ENCODE measurements at places on chromosomes 16 and 17.

DNA sequence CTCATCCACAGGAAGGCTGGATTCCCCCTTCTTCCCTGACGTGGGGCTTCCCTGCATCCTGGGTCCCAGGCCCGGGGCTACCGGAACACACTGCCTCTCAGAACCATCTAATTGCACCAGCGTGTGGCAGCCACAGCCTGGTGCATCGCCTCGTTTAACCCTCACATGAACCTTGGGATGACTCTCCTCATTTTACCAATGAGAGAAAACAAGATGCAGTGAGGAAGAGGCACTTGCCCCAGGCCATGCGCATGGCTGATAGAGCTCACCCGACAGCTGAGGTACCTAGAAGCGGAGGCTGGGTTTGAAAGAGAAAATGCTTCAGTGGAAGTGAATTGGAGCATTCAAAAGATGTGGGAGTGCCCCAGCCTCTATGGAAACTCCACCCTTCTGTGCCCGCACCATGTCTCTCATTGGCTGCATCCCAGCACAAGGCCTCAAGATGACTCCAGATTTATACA, 162.3 kb downstream of the KATNIP start:
- H3K36me3 ChIP-seq, result peaks cover 38% of the 10 kb centered on the region
- H3K4me3 ChIP-seq, result no peak overlapping the region
- peaks cover 11% of the 10 kb centered on the region for H3K4me1 ChIP-seq
- DNase-seq, result no peak

- peaks cover 8% of the 10 kb centered on the region for H3K36me3 ChIP-seq
- H3K4me1 ChIP-seq, result no peaks in the 10 kb centered on the region
- no peak overlapping the region for H3K4me3 ChIP-seq
- peak overlapping the region; percentile 37 for H3K27ac ChIP-seq
Observed at GRCh38 chr17:59278406-59278805, 53.0 kb upstream of the YPEL2 start.

DNA sequence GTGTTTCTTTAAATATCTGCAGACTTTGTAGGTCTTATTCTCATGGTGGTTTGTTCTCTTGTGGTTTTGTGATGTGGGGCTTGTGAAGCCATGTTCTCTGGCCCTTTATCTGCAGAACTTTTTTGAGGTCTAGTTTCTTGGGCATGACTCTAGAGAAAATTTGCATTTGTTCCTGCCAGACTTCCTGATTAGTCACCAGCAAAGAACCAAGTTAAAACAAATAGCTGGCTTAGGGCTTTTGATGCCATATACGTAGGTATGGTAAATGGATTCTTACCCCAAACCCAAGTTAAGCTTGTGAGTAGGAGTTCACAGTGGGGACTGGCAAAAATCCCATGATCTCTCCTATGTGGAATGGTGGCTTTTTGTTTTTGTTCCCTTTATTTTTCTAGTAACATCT, 68.7 kb upstream of the IRX3 start:
- no peaks in the 10 kb centered on the region for H3K4me1 ChIP-seq
- DNase-seq, result no peak
- no peaks in the 10 kb centered on the region for H3K36me3 ChIP-seq
- no peak overlapping the region for H3K4me3 ChIP-seq

GRCh38 chr17:20315311-20315710, 152.0 kb downstream of the LGALS9B start:
- DNase-seq, result no peak
- no peaks in the 10 kb centered on the region for H3K36me3 ChIP-seq
- no peak overlapping the region for H3K4me3 ChIP-seq
- no peaks in the 10 kb centered on the region for H3K27me3 ChIP-seq

DNA sequence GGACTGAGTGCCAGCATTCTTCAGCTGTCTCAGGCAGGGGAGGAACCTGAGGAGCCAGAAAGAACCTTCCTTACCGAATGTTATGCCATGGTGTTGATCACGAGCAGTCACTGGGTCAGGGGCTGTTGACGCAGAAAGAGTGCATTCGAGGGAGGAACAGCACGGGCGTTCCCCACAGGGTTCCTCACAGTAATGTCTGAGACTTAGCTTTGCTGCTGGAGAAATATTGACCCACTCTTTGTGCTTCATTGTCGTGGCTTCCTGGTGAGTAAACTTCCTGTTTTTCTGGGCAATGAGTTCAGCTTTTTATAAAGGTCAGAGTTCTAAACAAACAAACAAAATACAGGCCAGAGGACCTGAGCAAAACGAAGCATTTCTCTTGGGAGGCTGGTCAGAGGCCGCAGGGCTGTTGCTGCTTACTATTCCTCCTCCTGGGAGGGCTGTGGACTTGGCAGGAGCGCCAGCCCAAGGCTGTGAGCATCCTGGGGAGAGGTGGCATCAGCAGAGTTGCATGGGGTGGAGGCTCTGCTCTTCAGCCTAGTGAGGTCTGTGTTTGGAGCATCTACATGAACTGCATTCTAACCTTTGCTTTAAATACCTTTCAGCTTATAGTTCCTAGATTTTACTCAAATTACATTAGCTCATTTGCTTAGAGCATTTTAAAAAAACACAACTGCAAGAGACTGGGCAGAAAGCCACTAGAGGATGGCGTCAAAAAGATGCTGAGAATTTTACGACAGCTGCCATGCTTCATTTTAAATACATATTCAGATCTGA, 143.1 kb upstream of the CACNG5 start:
- no peaks in the 10 kb centered on the region for H3K27me3 ChIP-seq
- no peaks in the 10 kb centered on the region for H3K36me3 ChIP-seq
- DNase-seq, result peak; percentile 55
- H3K4me1 ChIP-seq, result peaks cover 3% of the 10 kb centered on the region

GRCh38 chr16:49127103-49127502, 154.5 kb downstream of the CBLN1 start:
- no peak for DNase-seq
- H3K27me3 ChIP-seq, result no peaks in the 10 kb centered on the region

DNA sequence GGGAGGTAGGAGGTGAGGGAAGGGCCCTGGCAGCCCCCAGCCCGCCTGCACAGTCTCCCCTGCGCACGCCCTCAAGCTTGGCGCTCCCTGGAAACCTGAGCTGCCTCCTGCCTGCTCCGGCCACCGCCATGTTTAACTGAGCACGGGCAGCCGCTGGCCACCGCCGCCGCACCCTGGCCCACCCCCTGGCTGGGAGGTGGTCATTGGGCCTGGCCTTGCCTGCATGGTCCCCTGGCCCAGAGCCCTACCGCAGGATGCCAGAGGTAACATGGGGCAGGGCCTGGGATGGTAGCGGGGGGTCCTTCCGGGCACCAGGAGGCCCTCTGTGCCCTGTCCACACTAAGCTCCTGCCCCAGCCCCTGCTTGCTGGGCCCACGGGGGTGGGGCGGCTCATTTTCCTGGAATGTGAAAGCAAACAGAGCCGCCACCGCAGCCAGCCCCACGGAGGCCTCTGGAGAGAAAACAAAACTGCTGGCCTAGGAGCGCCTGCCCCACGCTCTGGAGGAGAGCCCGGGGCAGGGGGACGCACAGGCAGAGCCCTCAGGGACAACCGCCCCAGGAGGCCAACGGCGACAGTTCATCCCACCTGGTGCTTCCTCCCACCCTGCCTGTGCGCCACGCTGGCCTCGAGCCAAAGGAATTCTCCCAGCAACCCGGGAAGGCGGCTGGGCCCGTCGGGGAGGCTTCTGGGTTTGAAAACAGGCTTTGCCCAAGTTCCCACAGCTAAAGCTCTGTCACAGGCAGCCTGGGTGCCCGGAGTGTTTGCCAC, 8.9 kb downstream of the NHERF2 start:
- peak; percentile 78 for DNase-seq
- H3K36me3 ChIP-seq, result no peaks in the 10 kb centered on the region
- H3K4me1 ChIP-seq, result peaks cover 98% of the 10 kb centered on the region
- H3K27ac ChIP-seq, result peak overlapping the region; percentile 91
- no peak overlapping the region for H3K4me3 ChIP-seq

DNA sequence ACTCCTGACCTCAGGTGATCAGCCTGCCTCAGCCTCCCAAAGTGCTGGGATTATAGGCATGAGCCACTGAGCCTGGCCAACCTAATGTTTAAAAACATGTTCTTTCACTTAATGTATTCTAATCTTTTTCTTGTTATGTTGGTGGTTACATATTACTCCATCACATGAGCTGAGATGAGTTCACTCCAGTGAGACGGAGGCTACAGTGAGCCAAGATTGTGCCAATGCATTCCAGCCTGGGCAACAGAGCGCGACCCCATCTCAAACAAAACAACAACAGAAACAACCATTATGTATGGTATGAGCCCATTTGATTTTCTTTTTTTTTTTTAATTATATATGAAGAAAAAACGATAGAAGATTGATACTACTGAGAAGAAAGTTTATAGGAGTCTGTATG, 39.6 kb downstream of the SLC39A11 start:
- H3K4me3 ChIP-seq, result no peak overlapping the region
- DNase-seq, result no peak
- H3K4me1 ChIP-seq, result peaks cover under 1% of the 10 kb centered on the region
- no peak overlapping the region for H3K27ac ChIP-seq
- H3K36me3 ChIP-seq, result no peaks in the 10 kb centered on the region

DNA sequence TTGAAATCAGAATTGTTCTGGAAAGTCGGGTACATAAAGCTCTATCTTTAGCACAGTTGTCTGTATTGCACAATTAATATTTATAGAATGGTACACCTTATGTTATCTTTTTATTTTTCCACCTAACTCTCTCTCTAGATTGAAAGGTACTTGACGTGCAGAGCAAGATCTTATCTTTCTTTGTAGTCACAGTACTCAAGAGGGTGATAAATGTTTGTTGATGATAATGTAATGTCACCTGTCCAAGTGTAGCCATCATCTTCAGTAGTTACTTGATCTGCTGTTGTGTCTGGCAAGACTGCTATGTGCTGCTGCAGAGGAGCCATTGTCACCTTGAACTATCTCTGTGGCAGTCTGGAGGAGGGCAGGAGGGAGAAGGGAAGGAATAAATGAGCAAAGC, 5.3 kb downstream of the HMOX2 start:
- peak overlapping the region; percentile 38 for H3K27ac ChIP-seq
- H3K4me1 ChIP-seq, result peaks cover 4% of the 10 kb centered on the region
- H3K36me3 ChIP-seq, result no peaks in the 10 kb centered on the region
- no peak overlapping the region for H3K4me3 ChIP-seq
- no peaks in the 10 kb centered on the region for H3K27me3 ChIP-seq

GRCh38 chr16:12628536-12628935, 175.2 kb downstream of the CPPED1 start:
- no peak for DNase-seq
- no peaks in the 10 kb centered on the region for H3K27me3 ChIP-seq
- no peak overlapping the region for H3K27ac ChIP-seq
- H3K4me3 ChIP-seq, result no peak overlapping the region

DNA sequence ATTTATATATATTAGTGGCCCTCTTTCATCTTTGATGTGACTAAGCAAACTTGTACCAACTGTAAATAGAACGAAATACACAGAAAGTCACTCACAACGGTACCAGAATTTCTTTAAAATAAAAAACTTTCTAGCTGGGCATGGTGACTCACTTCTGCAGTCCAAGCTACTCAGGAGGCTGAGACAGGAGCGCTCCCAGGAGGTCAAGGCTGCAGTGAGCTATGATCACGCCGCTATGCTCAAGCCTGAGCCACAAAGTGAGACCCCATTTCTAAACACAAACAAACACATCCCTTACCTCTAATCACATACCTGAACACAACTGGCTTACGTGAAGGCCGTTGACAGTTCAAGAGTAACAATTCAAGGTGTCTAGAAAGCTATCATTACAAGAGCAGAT, 29.7 kb downstream of the STAT5B start:
- peaks cover 18% of the 10 kb centered on the region for H3K4me1 ChIP-seq
- no peak for DNase-seq
- no peaks in the 10 kb centered on the region for H3K36me3 ChIP-seq
- no peak overlapping the region for H3K4me3 ChIP-seq
- no peak overlapping the region for H3K27ac ChIP-seq

- H3K27ac ChIP-seq, result peak overlapping the region; percentile 60
- H3K4me3 ChIP-seq, result no peak overlapping the region
- no peaks in the 10 kb centered on the region for H3K36me3 ChIP-seq
- DNase-seq, result peak; percentile 74
- H3K27me3 ChIP-seq, result no peaks in the 10 kb centered on the region
Observed at GRCh38 chr16:11224096-11224893, 31.7 kb downstream of the SOCS1 start.
